Liver (tissue), 10 donors: ENCODE measurements at places on chromosomes 6 and 20.

DNA sequence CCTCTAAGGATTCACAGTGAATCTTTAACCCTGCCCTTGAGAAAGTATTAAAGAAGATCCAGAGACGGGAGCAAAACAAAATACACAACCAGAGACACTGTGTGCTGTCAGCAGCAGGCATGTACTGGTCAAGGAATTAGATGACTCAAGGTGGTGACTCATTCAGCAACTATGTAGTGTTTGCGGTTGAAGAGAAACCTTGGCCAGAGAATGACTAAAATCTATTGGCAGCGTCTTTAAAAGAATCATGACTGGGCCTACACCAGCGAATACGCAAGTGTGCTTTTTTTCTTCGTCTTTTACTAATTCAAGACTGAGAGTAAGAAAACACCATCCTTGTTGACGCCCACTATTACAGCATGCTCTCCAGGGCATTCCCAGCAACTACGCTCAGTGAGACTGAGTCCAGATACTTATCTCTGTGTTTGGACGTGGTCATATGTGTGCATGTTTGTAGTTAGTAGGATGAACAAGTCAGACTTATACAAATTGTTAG lies 72.4 kb upstream of the BACH2 start:
- DNase-seq: no peak

GRCh38 chr20:5100684-5101347 lies 18.9 kb downstream of the PCNA start:
- DNase-seq: peak; percentile 79

GRCh38 chr20:1468117-1468624 lies 1.5 kb upstream of the NSFL1C start:
- DNase-seq: peak; percentile 32

- no peak for DNase-seq
Observed at GRCh38 chr20:52181766-52182165, 9.8 kb downstream of the ZFP64 start.

DNA sequence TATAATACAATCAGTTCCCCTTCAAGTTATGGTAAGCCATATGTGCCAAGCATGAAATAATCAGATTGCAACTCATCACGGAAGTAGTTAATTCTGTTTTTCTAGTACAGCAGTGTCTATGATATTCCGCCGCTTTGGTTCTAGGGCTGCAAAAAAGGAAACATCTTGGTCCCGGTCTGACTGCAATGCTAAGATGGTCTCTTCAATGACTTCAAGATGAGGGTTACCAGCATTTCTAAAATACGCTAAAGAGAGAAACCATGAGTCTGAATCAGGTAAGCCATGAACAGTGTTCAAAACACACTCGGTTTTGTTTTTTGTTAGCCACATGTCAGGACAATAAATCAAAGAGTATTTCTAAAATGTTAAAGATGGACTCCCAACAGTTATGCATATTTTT lies 3.2 kb upstream of the ANKRD60 start:
- no peak for DNase-seq

DNA sequence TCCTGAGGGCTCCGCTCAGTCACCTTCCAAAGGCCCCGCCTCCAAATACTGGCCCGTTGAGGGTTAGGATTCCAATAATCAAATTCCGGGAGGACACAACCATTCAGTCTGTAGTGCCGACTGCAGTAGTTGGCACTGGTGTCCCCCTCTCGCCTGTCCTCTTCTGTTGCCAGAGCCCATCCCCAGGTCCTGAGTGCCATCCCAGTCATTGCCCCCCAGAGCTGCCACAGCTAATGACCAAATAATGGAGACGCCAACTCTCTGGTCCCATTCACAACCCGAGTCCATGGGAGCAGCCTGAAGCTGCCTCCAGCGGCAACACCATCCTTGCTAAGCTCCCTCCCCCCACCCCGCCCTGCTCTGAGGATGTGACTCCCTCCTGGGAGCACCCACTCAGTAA lies 115.9 kb downstream of the JPH2 start:
- peak; percentile 24 for DNase-seq

DNA sequence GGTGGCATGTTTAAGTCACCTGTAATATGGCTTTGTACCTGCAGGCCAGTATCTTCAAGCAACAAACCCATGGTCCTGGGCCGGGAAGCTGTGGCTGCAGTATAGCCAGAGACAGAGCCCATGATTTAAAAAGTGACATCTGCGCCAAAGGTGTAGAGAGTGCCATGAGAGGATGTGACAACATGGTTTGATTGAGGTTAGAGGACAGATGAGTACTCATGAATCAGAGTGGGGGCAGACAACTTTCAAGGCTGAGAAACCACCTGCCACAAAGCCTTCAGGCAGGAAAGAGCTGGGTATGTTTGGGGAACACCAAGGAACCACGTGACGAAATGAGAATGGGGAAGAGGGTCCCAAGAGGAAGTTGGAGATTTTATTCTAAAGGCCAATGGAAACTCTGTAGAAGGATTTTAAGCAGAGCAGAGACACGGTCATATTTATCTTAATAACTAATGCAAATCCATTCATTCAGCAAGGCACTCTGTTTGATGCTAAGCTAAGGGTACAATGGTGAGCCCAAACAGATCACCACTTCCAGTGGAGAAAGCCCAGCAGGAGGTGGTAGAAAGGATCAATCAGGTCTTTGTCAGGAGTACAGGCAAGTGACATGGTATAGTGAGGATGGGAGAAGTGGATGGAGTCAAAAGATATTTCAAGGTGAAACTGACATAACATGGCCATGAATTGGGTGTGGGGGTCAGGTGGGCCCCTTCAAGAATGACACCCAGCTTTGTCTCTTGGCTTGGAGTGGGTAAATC lies 3.4 kb upstream of the MICAL1 start:
- DNase-seq: no peak

DNA sequence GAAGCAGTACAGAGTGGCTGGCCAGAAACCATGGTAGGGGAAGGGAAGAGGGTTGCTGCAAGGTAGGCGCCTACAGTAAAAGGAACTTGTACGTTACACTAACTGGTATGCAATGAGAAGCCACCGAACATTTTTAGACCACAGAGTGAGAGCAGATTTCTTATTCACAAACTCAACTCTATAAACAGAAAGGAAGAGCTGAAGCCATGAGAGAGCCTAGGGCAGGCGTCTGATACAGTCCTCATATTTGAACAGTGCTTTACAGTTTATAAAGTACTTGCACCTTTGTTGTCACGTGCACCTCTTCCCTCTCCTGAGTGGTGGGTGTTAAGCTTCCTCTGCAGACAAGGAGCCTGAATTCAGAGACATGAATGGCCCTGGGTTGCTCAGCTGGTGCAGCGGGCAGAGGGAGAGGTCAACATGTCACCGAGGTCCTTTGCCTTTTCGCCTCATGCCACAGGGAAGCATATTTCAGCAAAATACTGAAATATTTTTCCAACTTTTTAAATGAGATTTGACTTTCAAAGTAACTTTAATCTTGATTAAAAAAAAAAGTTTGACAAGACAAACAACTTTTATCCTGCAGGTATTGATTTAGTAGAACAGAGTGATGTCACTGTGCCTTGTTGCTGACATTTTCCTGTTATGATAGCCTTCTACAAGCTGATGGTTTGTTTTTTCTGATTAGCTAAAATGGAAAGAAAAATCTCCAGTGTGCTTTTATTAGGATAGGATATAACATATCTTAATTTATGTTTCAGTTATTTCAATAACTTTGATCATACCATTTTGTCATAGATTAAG lies 23.8 kb downstream of the UST start:
- DNase-seq: no peak

DNA sequence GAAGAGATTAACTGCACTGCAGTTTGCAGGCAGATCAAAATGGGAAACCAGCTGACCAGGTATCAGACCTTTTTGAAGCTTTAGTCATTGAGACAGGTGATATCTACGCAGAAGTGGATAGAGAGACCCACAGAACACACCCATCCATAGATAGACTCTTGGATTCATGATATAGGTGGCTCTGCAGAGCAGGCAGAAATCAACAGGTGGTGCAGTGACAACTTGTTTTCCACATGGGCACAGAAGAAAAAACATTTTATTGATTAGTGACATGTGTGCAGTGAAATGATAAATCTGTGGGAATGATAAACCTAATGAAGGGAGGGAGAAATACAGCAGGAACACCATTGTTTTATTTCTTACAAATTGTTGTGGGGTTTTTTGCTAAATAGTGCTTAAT lies 45.2 kb downstream of the NUDT3 start:
- no peak for DNase-seq

- DNase-seq: no peak
Observed at GRCh38 chr6:4844108-4844507, 67.9 kb downstream of the CDYL start.

DNA sequence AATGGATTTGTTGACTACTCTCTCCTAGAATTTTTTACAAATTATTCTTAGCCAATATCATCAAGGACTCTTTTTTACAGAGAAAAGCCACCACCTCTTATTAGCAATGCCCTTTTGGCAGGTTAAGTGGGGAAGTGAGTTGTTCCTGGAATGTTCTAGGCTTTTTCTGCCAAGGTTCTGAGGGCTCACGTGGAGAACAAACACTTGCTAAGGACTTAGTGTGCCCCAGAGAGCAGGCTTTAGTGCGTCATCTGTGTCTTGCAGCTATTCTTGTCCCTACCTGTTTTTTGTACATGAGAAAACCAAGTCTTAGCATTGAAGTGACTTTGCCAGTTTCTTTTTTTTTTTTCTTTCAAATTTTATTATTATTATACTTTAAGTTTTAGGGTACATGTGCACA lies 33.5 kb downstream of the CFAP61 start:
- DNase-seq: no peak
